ENCODE measurements at places on chromosomes 5 and 9.

- DNase-seq, result no peak
Measured at GRCh38 chr5:144771802-144772201, 601.1 kb downstream of the KCTD16 start.

DNA sequence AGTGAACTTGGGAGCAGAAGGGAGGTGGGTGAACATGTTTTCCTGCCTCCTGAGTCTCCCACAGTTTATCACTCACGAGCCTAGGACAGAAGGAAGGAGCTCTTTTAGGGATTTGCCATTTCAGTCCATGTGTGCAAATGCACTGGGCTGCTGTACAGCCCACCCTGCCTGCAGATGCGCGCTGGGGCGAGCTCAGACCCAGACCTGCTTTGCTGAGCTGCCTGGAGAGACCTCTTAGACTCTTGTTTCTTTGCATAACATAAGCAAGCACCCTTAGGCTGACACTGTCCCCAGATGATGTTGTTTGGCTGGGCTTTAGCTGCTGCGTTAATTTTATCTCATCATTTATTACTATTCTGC, 199.0 kb downstream of the CACNA1B start:
- no peak for DNase-seq

GRCh38 chr5:120465436-120465961, 1.4 kb downstream of the PRR16 start:
- no peak for DNase-seq

GRCh38 chr9:134065612-134066419, 2.0 kb downstream of the BRD3 start:
- peak; percentile 24 for DNase-seq

GRCh38 chr9:136711751-136712689, at the start of gene DIPK1B:
TSS of gene DIPK1B (plus strand) at chr9:136712572. CDS start at chr9:136712666, 94 bp downstream.
- DNase-seq, result peak; percentile 15

GRCh38 chr5:102624405-102624804, 125.6 kb upstream of the SLCO6A1 start:
- peak; percentile 80 for DNase-seq

DNA sequence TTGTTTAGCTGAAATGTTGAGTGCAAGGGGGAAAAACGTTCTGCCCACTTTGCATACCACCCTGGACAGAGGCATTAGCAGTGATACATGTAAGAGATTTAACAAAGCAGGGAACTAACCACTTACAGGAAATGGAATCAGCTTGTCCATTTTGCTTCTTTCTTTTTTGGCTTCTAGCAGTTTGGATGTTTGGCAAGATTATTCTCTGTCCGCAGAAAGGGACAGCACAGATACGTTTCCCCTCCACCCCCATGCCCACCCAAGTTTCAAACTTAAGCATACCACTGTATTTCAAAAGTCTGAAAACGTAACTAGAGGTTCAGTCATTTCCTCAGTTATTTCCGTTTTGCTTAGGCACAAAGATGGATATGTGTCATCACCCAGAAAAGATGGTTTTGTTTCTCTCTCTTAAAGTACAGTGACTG, 118.4 kb downstream of the GDNF start:
- DNase-seq, result no peak

DNA sequence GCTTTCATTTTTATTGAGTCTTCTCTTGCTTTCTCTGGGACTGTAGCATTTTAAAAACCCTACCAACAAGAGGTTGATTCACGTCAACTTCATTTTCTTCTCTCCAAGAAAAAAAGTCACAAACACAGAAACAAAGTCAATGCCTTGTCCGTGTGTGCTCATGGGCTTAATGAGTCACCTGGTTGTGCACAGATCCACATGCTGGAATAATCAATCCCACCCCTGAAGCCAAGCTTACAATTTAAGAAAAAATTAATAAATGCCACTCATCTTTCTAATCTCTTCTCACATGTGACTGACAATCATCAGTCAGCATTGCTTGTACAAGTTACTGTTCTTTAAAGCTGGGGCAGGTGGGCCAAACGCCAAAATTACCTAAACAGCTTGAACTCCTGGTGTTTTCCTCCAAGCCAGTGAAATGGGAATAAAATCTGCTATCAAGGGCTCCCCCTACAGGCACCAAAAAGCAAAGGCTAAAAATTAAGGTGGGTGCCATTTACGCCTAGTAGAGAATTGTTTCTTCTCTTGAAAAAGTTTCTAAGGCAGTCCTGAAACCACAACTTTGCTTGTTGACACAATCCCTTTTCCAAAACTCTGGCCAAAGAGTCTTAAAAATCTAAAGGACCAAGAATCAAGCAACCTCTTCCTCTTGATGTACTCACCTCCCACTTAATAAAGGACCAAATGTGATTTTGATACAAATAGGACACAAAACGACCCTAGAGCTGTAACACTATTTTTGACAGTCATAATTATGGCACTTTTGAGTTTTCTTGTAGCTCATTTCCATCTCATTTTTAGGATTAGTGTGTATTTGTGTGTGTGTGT, 21.3 kb downstream of the TRMO start:
- peak; percentile 15 for DNase-seq

DNA sequence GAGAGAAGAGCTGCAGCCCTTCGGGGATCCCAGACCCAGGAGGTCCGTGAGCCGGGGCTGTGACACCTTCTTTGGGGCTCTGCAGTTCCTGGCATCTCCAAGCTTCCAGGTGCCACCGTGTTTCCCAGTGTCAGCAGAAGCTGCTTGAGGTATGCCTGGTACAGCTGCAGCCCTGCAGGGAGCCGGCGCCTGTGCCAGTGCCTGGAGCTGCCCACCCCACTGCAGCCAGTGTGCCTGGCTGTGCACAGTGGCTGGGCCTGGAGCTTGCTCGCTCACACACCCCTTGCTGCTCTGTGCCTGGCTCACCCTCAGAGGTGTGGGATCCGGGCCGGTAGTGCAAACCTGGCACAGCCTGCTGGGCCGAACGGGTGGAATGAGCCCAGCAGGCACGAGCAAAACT, 65.5 kb downstream of the NACC2 start:
- no peak for DNase-seq

GRCh38 chr9:15717290-15717967, 164.6 kb downstream of the CCDC171 start:
- no peak for DNase-seq
